ENCODE measurements at places on chromosomes 13 and 19.
A peak's percentile ranks its signal among the peaks of the same experiment; 100 is the strongest.

DNA sequence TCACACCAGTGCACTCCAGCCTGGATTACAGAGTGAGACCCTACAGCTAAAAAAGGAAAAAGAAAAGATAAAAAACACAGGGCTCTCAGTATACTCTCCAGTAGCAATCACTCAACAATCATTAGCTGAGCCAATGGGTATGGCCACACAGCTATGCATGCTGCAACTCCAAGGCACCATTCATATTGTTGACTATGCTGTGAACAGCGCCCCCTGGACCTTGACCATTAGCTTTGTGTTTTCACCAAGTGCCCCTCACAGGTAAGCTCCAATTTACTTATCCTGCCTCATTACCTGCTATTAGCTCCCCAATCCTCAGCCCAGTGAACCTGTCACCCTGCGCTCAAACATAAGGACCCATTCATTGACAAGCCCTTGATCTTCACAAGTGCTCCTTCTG lies 35.8 kb downstream of the ZIC5 start:
- DNase-seq = no peak

- no peak for DNase-seq
Measured at GRCh38 chr13:102550507-102550906, 46.3 kb upstream of the TPP2 start.

DNA sequence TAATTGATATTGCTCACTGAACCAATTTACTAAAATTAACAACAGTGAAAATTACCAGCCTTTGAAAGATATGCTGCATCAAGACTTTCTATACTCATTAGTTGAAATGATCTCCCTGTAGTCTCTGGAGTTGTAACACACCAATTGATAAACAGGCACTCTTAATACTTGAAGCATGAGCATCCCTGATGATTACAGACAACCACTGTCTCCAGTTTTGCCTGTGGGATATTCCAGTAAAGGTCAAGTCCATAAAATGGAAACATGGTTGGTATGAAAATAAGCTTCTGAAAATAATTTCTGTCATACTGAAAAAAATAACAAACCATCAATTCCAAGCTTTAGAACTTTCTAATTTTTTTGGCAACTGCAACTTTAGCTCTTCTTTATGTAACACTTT lies 405.8 kb downstream of the SPRY2 start:
- DNase-seq = no peak

- DNase-seq = no peak
Measured at GRCh38 chr13:48602296-48603016, 51.3 kb upstream of the CYSLTR2 start.

DNA sequence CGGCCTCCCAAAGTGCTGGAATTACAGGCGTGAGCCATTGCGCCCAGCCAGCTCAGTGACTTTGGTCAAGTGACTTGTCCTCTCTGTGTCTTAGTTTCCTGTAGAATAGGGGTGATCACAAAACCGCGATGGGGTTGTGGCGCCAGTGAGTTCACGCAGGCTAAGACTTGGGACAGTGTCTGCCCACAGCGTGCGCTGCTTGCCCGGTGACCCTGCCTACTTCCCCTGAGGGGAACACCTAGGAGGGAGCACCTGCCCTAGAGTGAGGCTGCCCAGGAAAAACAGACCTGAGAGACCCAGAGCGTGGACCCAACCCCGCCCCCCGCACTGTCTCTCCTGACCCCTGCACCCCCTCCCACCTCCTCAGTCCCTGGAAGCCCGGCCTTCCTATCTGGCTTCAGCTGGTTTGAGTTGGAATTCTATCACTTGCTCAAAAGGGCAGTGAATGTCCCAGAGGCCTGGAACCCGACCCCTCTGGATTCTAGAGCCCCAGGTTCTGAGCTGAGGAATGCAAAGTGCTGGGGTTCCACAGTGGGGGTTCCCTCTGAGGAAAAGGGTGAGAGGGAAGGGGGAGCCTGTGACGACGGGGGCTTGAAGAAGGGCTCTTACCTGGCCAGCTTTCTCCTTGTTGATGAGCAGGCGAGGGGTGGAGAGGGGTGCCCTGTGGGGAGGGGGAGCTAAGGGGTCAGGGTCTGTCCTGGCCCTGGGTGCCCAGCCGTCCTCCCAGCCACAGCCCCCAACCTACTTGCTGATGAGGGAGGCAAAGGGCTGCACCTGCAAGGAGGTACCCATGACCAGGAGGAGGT lies 2.2 kb upstream of the RINL start:
- no peak for DNase-seq

DNA sequence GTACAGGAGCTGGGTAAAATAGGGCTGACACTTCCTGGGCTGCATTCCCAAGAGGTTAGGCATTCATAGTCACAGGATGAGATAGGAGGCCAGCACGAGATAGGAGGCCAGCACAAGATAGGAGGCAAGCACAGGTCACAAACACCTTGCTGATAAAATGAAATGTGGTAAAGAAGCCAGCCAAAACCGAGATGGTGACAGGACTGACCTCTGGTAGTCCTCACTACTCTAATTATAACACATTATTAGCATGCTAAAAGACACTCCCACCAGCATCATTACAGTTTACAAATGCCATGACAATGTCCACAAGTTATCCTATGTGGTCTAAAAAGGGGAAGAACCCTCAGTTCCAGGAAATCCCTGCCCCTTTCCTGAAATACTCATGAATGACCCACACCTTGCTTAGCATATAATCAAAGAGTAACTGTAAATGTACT lies 20.9 kb upstream of the IGSF23 start:
- DNase-seq = no peak

- DNase-seq = peak; percentile 20
Measured at GRCh38 chr13:27450921-27451471, 632 bp upstream of the MTIF3 start.

GRCh38 chr13:105952973-105953290 lies 582.5 kb downstream of the EFNB2 start:
- no peak for DNase-seq

- no peak for DNase-seq
Measured at GRCh38 chr13:47337781-47338507, 441.1 kb upstream of the HTR2A start.

DNA sequence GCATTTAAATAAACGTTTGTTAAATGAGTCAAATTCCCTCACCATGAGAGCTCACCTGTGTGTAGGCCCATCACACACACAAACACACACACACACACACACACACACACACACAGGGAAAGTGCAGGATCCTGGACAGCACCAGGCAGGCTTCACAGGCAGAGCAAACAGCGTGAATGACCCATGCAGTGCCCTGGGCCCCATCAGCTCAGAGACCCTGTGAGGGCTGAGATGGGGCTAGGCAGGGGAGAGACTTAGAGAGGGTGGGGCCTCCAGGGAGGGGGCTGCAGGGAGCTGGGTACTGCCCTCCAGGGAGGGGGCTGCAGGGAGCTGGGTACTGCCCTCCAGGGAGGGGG lies 8.5 kb upstream of the CEACAM5 start:
- DNase-seq = no peak

GRCh38 chr13:67100730-67101129 lies 129.4 kb downstream of the PCDH9 start:
- DNase-seq = no peak

- DNase-seq = no peak
Measured at GRCh38 chr13:110636053-110636475, 20.7 kb downstream of the NAXD start.

DNA sequence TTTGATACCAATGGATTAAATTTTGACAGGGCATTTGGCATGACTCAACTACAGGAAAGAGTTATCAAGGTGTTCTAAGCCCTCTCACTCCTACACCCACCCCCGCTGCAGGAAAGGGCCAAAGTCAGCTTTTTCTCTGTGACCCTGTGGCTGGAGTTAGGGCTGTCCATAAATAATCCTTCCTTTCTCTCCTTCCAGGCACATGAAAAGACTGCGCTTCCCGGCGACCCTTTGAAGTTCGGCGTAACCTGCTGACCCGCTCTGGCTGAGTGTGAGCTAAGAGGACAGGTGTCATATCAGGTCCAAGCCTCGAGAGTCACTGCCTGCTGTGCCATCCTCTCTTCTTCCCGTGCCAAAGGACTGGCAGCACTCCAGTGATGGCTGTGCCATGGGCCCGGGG lies 25.6 kb downstream of the ZNF114 start:
- no peak for DNase-seq

DNA sequence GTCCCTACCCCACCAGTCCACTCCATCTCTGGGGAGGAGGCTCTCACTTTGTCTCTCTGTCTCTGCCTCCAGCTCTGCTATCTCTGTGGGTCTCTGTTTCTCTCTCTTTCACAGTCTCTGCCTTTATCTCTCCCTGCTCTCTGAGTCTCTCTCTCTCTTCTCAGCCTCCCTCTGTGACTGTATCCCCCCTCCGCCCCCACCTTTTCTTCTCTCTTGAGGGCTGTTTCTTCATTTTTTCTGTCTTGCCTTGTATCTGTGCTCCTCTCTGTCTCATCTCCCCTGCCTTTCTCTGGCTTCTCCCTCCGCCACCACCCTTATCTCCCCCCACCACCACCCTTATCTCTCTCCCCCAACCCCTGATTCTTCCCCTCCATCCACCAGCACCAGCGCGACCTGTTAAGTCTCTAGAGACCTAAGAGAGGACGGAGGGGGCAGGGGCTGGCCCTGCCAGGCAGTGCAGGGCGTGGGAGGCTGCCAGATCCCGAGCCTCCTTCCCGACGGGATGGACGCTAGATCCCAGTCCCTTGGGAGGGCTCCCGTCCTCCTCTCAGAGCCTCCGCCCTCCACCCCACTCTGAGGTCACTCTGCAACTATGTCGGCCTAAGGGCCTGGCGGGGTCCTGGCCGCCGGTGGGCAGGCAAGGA lies 1.0 kb downstream of the AXL start:
- no peak for DNase-seq

DNA sequence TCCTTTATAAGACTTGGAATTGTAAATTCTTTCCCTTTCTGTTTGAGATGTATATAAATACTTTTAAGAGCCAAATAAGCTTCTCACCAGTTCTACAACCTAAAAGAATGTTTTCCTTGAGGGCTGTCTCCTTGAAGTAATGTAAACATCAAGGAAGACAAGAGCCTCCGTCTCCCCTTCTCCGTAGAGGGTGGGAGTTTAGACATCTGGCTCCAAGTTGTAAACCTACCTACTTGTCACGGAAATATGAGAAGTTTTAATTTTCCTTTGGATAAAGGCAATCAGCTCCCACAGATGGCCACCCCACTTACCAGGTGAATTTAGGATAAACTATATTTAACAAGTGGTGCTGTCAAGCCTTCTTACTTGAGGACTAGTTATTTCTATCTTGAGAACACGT lies 237.9 kb downstream of the NALCN start:
- no peak for DNase-seq

- DNase-seq = no peak
Measured at GRCh38 chr19:47549261-47549862, 23.6 kb downstream of the ZNF541 start.

- DNase-seq = peak; percentile 47
Measured at GRCh38 chr19:45419396-45419795, 4.3 kb downstream of the ERCC1 start.

- DNase-seq = no peak
Measured at GRCh38 chr13:43058318-43058674, 34.9 kb downstream of the DNAJC15 start.

GRCh38 chr19:3003046-3003445 lies 25.7 kb downstream of the TLE6 start:
- DNase-seq = no peak

DNA sequence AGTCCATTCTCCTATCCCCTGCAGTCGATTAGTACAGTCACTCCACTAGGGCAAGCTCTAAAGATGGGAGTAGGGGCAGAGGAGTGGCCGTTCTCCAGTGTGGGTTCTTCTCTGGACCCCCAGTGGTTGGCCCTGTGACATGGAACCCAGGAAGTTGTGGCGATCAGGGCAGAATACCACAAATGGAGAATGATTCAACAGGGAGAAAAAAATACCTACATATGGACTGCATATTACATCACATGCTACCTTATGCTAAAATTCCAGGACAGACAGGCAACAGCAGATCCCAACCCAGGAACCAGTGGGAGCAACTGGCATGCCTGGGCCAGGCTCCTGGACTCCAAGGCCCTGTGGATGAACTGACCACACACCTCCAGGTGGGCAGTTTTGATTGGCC lies 20.4 kb downstream of the POU2F2 start:
- DNase-seq = no peak

- DNase-seq = no peak
Measured at GRCh38 chr13:29543230-29544215, 52.0 kb downstream of the SLC7A1 start.

GRCh38 chr19:10961073-10961860 lies 437 bp downstream of the SMARCA4 start:
- DNase-seq = no peak

GRCh38 chr13:47672245-47673008 lies 328.6 kb downstream of the SUCLA2 start:
- DNase-seq = no peak

DNA sequence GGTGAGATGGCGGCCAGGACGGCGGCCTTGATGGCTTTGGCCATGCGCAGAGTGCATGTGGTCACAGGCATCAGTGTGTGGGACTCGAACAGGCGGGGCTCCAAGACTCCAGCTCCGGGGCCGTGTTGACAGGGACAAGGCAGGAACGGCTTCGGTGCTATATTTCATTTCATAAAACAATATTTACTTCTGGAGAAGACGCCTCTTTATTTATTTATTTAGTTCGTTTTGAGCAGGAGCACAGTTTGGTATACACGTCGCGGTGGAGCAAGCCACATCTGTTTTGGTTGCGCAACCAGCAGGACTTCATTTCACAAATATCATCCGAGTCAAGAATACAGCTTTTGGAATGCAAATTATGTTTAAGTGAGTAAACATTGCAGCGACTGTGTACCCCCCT lies 166.7 kb upstream of the TSHZ3 start:
- no peak for DNase-seq

- peak; percentile 79 for DNase-seq
Measured at GRCh38 chr13:94601446-94602431, at the start of gene GPR180. Gene GPR180 (plus strand): TSS chr13:94601857. CDS start chr13:94601928, 71 bp downstream.

- DNase-seq = no peak
Measured at GRCh38 chr13:39561971-39562370, 41.0 kb downstream of the LHFPL6 start.

DNA sequence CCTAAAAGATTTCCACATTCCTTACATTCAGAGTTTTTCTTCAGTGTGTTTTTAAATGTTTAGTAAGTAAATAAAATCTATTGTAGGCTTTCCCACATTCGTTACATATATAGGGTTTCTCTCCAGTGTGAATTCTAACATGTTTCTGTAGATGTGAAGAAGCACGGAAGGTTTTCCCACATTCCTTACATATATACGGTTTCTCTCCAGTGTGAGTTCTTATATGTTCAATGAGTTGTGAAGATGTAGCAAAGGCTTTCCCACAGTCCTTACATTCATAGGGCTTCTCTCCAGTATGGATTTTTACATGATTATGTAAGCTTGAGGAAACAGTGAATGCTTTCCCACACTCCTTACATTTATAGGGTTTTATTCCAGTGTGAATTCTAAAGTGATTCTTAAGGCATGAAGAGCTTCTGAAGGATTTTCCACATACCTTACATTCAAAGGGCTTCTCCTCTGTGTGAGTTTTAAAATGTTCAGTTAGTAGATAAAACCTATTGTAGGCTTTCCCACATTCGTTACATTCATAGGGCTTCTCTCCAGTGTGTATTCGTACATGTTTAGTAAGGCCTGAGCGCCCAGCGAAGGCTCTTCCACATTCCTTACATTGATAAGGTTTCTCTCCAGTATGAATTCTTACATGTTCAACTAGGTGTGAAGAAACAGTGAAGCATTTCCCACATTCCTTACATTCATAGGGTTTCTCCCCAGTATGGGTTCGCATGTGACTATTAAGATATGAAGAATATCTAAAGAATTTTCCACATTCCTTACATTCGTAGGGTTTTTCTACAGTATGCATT lies 18.2 kb downstream of the ZNF121 start:
- DNase-seq = no peak

Measured in T-cell (primary cell).